ENCODE measurements at places on chromosomes 3 and 15.

- DNase-seq, result no peak
These were observed 102.2 kb downstream of the AQP9 start for GRCh38 chr15:58240191-58240932.

GRCh38 chr3:179589143-179589542 lies 15.3 kb downstream of the MRPL47 start:
- DNase-seq, result no peak

DNA sequence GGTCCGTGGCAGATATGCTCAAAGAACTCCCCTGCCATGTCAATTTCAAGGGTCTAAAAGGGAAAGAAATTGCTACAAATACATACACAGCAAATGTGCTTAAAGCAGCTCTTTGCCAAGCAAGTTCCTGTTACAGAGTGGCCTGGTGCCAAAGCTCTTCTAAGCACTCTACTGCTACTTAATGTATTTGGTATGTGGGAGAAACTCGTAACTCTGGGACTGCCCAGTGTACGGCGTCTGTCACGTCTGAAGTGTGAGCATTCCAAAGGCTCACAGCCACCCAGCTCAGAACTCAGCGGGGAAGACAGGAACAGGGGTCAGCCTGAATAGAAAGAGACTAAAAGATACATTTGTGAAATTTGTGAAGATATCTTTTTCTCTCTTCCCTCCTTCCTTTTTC lies 54.6 kb downstream of the RBMS3 start:
- DNase-seq, result no peak

DNA sequence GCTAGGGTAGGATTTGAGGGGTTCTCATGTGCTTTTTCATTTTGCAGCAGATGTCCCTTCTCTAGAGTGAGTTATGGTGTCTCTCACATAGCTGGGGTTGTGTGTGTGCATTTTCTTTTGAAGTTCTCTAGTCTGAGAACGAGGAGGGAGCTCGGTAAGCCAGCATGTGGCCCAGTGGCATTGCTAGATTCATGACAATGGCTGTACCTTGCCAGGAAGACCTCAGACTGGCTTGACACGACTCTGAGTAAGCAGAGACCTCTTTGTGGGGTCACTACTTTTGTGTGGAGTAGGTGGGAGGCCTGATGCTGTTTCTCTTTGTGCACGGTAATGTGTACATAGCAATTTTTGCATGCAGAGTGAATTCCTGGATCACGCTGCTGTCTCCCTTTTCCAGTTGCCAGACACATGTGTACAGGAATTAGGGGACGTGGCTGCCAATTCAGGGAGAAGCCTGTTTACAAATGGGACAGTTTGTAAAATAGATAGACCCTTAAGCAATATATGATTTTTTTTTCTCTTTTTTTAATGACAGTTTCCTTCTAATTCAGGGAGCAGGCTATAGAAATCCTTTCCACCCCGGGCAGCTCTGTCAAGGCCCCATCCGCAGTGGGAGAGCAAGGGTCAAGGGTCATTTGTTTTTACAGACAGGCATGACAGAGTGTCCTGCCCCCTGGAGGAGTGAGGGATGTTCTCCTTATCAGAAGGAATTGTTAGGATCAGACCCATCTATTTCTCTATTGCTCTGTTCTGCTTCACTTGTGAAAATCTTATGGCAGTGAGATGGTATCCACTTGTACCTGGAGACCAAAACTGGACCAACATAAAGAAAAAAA lies 4.6 kb downstream of the CACNA1D start:
- no peak for DNase-seq

DNA sequence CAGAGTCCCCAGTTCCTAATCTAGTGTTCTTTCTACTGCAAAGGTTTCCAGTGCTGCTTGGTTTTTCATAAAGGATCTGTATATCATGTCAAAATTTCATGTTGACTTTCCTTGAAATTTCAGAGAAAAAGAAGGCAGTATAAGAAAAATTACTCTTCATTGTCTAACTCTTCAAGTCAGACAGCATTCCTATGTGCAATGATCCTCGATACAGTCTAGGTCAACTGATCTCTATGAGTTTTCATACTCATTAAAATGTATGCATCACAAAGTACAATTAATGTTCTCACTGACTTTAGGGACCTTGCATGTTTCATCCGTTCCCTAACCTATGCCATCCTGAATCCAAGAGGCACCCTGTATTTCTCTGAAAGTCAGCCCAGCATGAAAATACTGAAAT lies 317.3 kb downstream of the ZBTB20 start:
- DNase-seq, result no peak

DNA sequence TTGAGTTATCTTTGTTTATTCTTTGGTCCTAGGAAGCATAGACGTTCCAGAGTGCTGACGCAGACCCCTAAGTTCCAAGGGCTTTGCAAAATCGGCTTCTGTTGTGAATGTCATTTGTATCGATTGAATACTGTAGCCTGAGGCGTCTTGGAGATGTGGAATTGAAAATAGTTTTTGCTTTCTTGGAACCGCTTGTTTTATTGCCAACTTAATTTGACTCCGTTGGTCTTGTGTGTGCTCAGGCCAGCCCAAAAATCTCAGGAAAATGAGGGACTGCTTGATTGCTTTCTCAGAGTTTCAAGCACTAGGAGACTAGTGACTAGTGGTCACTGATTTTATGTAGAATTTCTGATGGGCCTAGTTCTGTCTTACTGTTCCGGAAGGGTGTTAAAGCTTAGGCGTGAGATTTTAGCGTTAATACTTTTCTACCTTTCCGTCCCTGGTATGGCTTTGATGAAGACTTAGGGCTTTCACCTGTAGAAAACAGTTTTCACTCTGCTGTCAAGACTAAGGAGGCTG lies 263 bp upstream of the UTS2B start:
- no peak for DNase-seq

- no peak for DNase-seq
These were observed 30.7 kb upstream of the RPS17 start for GRCh38 chr15:82570721-82571508.

GRCh38 chr15:68203486-68203885 lies 1.6 kb downstream of the CALML4 start:
- DNase-seq, result no peak

DNA sequence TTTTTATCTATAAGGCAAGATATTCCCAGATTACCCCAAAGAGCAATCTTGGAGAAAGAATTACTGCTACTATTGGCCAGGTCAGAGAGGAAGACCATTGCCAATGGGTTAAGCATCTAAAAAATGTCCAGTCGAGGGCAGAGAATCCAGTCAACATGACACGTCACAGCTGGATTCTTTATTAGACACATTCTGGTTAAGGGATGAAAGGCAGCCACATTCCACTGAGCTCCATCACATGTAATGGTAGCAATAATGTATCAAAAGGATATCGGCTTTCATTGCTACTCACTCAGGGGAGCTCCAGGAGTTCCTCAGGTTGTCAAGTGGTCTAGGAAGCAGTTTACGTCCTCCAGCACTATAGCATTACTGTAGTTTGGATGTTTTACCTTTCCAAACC lies 421.1 kb downstream of the PLOD2 start:
- no peak for DNase-seq

- no peak for DNase-seq
These were observed 25.2 kb downstream of the CCNL1 start for GRCh38 chr3:157134620-157135191.

- no peak for DNase-seq
These were observed 1006.7 kb downstream of the ROBO1 start for GRCh38 chr3:78761126-78761525.

DNA sequence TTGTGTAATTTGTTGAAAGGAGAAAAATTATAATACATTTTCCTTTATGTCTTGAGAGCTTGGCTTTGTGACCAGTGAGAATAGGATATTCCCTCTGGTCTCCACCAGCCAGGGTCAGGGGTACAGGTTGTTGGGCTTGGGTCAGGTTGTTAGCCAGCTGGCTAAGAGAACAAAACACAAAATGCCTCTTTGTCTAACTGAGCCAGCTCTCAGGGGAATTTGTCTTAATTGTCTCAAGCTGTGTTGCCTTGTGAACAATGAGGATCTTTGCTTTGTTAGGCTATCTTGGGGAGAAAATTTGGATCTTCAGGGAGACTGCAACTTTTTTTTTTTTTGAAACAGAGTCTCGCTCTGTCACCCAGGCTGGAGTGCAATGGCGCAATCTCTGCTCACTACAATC lies 17.7 kb upstream of the GK5 start:
- DNase-seq, result no peak

DNA sequence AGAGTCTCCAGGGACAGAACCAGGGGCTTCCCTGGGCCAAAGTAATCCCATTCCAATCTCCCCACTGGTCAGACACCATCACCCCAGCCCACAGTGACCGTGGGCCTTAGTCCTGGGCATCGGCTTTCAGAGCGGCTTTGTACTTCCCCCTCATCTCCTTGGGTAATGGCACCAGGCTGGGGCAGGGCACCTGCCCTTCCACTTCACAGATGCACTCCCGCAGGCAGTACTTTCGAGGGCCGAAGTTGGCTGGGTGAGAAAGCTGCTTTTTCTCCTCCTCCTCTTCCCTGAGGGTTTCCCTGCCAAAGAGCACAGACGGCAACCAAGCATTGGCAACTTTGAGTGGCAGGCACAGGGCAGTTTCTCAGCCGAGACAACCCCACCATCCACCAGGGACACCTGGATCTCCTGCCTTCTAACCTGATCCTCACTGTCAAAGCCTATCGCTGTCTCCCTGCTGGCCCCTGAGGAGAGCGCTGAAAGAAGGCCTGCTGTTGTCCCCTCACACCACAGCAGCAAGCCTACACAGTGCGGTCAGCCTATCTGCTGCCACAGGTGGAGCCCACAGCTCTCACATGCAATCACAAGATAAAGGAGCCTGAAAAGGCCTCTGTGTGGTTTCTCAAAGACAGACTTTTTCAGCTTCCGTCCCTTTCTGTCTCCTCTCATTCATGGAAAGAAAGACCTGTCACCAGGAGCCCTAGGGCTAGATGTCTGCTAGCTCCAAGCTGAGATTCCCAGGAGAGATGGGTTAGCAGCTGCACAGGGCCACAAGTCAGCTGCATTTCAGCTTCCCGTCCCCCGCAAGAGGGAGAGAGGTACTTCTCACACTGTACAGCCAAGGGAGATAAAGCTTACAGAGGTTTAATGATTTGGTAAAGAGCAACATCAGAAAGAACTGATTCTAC lies 12.5 kb downstream of the MRPS25 start:
- DNase-seq, result no peak

DNA sequence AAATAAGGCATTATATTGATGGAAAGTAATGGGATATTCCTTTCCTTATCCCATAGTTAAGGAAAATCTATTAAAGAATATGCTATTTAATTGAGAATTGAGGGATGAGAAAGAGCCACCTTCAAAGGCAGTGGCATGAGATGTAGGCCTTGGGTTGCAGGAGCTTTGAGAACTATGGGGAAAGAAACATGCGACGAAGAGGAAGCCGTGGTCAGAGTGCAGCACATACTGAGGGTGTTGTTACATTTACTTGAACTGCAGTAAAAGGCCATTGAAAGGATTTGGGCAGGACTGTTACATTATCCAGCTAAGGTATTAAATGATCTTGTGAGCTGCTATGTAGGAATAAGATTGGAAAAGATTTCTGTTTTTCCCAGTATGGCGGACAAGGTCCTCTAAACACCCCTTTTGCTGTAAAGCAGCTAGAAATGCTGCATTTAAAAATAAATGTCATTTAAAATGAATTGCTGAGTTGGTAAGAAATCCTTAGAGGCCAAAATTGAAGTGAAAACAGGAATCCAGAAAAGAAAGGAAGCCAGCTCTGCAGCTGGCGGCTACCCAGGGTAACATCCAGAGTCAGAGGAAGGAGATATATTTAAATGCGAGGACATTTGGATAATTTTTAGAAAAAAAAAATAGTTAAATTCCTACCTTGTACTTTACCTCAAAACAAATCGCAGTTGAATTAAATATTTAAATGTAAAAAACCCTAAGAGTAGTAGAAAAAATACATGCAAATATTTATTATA lies 61.7 kb downstream of the IL1RAP start:
- DNase-seq, result no peak

- DNase-seq, result no peak
These were observed 162.4 kb upstream of the TGFBR2 start for GRCh38 chr3:30443756-30444673.

DNA sequence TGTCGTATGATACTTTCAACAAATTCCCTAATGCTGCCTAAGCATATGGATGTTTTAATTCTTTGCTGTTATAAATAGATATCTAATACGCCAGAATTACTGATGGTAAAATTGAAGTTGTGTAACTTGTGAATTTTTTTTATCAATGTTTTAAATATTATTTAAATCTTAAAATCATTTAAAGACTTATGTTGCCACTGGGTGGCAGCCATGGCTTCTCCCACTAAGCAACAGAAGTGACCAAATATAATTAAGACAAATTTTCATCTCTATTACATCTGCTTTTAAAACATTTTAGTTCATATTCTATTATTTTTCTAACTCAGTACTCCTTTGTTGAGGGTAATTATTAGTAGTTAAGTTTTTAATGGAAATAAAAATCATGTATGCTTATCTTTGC lies 8.1 kb upstream of the IL20RB start:
- no peak for DNase-seq

DNA sequence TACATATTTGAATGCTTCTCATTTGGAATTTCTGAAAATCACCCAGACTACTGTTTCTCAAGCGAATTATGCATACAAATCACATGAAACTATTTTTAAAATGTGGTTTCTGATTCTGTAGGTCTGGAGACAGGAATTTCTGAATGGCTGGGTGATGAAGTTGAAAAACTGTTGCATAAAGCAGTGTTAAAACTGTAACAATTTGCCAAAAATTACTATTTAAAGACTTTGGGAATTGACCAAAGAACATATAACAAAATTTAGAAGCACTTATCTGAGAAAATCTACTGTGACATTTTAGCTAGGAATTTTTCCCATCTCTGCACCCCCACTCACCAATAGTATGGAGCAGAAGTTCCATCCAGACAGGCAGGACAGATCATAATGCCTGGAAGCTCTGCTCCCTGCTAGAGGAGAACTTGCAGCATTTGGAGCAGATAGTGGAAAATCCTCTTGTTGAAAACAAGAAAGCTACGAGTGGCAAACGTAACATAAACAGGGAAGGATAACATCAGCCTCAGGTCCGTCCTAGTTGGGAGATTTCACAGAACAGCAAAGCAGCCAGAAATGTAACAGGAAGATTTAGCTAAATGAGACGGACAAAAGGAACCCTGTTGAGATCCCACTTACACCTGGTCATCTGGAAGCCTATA lies 132.3 kb upstream of the MCTP2 start:
- no peak for DNase-seq

DNA sequence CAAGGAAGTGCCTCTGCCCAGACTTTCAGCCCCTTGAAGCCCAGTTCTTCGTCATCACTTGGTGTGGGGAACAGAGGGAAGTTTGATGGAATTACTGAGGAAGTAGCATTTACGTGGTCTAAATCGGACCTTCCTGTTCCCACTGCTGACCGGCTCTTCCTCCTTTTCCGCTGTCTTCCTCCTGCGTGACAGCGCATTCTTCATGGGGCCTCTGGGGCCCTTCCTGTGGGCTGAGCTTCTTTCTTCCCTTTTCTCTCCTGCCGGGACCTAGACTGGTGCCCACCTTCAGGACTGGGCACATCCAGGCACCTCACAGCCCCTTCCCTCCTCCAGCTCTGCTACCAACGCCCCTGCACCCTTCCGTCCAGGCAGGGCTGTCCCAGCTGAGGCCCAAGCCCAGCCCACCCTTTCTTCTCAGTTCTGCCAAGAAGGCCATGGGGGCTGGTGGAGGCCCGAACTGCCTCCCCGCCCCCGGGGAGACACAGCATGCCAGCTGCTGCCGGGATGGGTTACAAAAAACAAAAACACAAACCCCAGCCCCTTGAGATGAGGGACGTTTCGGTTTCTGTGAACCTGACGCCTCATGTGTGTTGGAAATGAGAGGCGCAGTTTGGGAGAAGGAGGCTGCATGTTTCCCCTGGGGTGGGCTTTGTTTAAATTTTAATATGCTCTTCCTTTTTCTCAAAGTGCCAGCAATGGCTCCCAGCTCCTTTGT lies 19.1 kb downstream of the ZNF710 start:
- no peak for DNase-seq

Measured in activated effector memory CD4-positive, alpha-beta T cell treated with Interleukin-2 at 50 U/mL for 16 hours (primary cell).